ENCODE measurements at places on chromosomes 3 and 15. TPM values are rescaled to one million over a fixed set of nuclear protein-coding genes. Genes with fewer than 3 reads are reported as not detected.

The XIRP1 gene
- 0.16 TPM for total RNA-seq

GRCh38 chr3:157127268-157127667, 32.7 kb downstream of the CCNL1 start:
- H3K27ac ChIP-seq: no peak overlapping the region
- H3K4me3 ChIP-seq: no peak overlapping the region
- H3K27me3 ChIP-seq: no peaks in the 10 kb centered on the region
- no peaks in the 10 kb centered on the region for H3K36me3 ChIP-seq
- H3K4me1 ChIP-seq: peaks cover 56% of the 10 kb centered on the region

DNA sequence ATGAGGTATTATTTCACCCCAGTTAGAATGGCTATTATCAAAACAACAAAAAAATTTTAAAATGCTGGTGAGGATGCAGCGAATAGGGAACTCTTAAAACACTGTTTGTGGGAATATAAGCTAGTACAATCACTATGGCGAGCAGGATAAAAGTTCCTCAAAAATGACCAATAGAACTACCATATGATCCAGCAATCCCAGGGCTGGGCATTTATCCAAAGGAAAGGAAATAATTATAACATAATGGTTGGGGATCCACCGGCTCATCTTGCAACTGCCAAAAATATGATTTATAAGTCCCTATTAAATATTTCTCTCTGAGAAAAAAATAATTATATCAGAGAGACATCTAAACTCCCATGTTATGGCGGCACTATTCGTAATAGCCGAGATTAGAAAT, 127.6 kb upstream of the MME start:
- H3K27me3 ChIP-seq: no peaks in the 10 kb centered on the region
- H3K4me1 ChIP-seq: no peaks in the 10 kb centered on the region
- H3K36me3 ChIP-seq: no peaks in the 10 kb centered on the region
- DNase-seq: no peak
- H3K27ac ChIP-seq: no peak overlapping the region

DNA sequence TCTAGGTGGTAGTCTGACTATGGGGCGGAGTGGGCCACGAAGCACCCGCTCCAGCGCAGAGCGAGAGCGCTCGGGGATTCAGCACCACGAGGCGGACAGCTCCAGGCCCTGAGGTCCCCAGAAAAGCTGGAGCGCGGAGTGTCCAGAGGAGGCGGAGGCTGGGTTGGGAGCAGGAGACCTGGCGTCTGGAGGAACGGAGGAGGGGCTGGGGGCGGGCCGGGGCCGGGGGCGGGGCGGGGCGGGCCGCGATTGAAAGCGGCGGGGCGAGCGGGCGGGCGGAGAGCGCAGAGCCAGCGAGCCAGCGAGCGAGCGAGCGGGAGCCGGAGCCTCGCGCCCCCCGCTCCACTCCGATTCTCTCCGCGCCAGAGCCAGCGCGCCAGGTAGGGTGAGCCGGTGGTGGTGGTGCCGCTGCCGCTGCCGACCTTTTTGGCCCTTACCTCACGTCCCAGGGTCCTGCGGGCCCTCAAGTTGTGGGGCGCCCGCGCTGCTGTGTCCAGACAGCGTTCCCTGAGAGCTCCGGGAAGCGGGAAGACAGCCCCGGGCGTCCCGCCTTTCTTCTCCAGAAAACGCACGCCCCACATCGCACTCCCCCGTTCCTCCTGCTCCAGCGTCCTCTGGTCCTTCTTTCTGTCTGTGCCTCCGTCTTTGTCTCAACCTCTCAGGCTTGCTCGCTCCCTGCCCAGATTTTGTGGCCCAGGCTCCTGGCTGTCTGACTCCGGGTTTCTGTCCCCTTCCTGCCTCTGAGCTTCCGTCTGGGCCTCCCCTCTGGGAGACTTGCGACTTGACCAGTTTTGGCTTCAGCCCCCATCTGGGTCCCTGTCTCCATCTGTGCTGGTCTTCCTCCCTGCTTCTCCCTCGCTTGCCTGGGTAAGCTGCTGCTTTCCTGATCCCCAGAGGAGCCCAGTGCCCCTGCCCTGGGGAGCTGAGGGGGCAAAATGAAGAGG, at the start of gene GRM2:
Gene GRM2, plus strand, starts transcription at position 281 of the 944 bp plus-strand sequence. CDS start 1,916 bp downstream, outside the sequence.
- H3K27me3 ChIP-seq: peaks cover 24% of the 10 kb centered on the region
- peak; percentile 83 for DNase-seq
- no peaks in the 10 kb centered on the region for H3K36me3 ChIP-seq
- H3K4me3 ChIP-seq: peak within 1 kb of the TSS; percentile 64

DNA sequence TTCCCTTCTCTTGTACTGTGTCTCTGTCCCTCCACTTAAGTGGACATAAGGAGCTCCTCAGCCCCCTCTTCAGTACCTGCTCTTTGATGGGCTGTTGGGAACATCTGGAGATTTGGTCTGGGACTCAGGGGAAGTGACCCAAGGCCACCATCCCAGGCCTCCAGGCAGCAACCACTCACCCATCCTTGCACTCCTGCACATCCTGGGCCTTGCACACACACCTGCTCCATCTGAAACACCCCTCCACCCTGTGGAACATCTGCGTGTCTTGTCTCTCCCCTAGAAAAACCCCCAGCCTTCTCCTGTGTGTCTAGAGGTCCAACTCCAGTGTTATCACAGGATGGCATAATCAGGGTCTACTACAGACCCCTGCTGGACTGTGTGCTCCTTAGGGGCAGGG, 74.3 kb downstream of the ABTB1 start:
- peaks cover 37% of the 10 kb centered on the region for H3K27me3 ChIP-seq
- H3K36me3 ChIP-seq: no peaks in the 10 kb centered on the region
- no peak overlapping the region for H3K27ac ChIP-seq
- DNase-seq: no peak
- no peak overlapping the region for H3K4me3 ChIP-seq

The CP gene
- 1.0 TPM for total RNA-seq

Measured in progenitor cell of endocrine pancreas (in vitro differentiated cells).